Stimulated activated CD8-positive, alpha-beta memory T cell treated with anti-CD3 and anti-CD28 coated beads, Interleukin-7, amount 100 ng/mL, for 1 hour (primary cell): ENCODE measurements at places on chromosomes 11 and 22.

- DNase-seq: no peak
Measured at GRCh38 chr11:115926138-115926537, 421.9 kb upstream of the CADM1 start.

DNA sequence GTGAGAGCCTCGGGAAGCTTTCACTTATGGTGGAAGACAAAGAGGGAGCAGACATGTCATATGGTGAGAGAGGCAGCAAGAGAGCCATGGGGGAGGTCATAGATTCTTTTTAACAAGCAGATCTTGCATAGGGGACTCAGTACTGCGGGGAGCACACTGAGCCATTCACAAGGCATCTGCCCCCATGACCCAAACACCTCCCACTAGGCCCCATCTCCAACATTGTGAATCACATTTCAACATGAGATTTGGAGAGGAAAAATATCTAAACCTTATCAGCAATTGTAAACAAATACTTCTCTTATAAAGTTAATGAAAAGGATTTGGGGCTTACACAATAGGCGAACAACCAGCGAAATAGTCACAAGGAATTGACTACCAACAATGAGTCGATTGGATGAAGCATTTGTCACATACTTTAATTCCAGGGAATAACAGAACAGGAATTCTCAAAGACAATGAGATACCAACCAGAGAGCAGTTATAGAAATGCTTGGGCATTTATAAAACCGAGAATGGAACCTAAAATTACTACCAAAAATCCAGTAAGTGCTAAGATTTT lies 7.3 kb downstream of the DDI1 start:
- no peak for DNase-seq

DNA sequence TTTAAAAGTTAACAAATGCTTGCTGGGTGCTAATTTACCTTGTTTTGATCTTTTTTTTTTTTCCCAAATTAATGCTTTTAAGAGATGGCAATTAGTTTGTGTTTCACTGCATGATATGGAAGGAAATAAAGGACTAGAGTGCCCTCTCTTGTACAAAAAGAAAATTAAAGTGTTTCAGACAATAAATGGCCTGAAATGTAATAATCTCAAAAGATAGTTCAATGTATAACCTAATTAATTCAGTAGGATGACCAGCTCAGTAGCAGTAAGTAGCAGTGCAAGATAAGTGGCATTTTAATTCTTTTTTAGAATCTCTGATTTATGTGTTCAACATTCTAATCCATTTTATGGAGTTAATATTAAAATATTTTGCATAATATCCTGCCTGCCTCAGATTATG lies 39.9 kb upstream of the MYO18B start:
- no peak for DNase-seq

DNA sequence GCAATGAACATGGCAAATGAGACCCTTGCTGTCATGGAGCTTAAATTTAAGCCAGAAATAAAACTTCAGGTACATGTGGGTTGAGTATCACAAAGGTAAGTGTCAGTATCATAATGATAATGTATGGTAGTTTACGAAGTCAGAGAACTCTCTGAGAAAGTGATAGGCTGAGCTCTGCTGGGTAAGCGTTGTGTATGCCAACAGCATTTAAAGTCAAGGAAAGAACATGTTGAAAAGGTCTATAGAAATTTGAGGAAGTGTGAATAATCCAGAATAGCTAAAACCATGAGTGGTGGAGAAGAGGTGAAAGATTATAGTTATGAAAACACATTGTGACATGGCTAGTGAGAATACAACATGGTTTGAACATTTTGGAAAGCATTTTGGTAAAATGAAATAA lies 17.4 kb upstream of the CTSC start:
- DNase-seq: no peak

GRCh38 chr11:43732225-43732624 lies 51.7 kb downstream of the HSD17B12 start:
- DNase-seq: no peak

DNA sequence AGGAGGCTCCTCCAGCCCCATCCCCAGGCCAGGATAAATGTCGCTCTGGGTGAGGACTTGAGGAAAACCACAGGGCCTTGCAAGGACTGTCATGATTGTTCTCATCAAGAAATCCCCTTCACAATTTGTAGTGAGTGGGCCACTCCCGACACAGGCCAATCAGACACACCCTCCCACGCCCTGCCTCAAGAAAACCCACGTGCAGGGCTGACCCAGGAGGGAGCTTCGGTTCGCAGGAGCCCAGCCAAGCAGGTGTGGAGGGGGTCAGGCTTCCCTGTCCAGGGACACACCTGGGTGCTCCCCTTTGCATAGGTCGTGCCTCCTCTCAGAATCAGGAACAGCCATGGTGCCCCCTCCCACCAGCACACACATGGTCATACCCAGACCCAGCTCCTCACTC lies 43.2 kb downstream of the SHANK2 start:
- no peak for DNase-seq

GRCh38 chr22:27419473-27419872 lies 382.1 kb downstream of the MN1 start:
- DNase-seq: no peak

DNA sequence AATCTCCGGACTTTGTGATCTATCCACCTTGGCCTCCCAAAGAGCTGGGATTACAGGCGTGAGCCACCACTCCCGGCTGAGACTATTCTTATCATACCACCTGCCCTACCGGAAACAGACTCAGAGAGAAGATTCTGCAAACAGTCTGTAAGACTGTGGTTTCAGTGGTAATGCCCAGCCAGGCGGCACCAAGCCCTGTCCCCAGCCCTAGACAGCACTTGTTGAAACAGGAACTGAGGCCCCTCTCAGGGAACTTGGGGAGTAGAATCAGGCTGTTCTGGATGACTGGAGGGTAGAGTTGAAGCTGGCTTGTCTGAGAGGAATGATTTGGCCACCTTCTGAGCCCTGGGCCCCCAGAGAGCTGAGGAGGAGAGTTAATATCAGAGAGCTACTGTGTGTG lies 1.3 kb upstream of the INSC start:
- no peak for DNase-seq

DNA sequence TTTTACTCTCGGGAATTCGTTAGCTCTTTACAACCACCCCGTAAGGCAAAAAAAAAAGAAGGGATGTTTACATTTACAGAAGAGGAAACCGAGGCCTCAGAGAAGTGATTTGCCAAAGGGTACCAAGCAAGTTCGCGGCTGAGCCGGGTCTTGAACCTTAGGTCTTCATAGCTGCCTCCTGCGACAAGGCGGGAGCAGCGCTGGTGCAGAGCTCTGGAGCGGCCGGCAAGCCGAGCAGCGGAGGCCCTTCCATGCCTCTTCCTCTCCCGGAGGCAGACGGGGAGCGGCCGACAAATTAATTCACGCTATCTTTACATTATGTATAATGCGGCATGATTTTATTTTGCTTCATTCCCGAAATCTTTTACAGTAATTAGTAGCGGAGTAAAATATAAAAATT lies 536.3 kb downstream of the INSC start:
- no peak for DNase-seq

- no peak for DNase-seq
Measured at GRCh38 chr11:10454878-10455631, at the start of gene AMPD3. Gene AMPD3, plus strand, starts transcription at chr11:10455264. Its CDS starts 6,256 bp downstream, at chr11:10461520.

- DNase-seq: no peak
Measured at GRCh38 chr11:68012843-68013610, 2.9 kb downstream of the ALDH3B1 start.

GRCh38 chr11:74284466-74284865 lies 27.0 kb downstream of the P4HA3 start:
- DNase-seq: no peak

GRCh38 chr22:38415561-38416321 lies 39.3 kb downstream of the KCNJ4 start:
- DNase-seq: no peak

- no peak for DNase-seq
Measured at GRCh38 chr11:121352251-121352891, 59.8 kb downstream of the SC5D start.

DNA sequence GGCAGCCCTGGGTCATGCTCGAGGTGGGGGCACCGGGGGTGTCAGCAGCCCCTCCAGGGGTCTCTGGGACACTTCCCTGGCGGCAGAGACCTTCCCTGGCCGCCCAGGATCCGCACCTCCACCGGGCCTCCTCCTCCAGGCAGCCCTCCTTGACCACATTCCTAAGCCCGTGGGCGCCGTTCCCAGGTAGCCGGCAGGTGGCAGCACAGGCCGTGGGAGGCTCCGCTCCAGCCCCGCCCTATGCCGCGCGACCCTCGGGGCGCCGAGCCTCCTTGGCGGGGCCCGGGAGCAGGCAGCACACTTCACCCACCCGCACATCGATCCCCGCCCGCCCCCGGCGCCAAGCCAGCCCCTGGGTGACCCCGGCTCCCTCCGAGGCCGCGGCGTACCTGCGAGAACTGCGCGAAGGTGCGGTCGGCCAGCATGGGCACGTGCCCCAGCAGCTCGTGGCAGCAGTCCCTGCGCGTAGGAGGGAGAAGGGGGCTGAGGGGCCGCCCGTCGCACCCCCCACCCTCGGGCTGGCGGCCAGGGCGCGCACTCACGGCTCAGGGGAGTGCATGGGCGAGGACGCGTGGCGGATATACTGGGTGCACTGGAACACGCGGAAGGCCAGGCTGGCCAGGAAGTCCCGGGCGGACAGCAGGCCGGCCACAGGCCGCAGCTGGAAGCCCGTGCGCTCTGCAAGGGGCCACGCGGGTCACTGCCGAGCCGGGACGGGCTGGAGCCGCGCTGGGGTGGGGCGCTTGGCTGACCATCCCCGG lies 5.3 kb upstream of the INS start:
- DNase-seq: no peak

GRCh38 chr11:80727315-80727714 lies 1286.5 kb upstream of the TENM4 start:
- no peak for DNase-seq

- no peak for DNase-seq
Measured at GRCh38 chr22:43129426-43130425, 13.5 kb downstream of the MCAT start.

DNA sequence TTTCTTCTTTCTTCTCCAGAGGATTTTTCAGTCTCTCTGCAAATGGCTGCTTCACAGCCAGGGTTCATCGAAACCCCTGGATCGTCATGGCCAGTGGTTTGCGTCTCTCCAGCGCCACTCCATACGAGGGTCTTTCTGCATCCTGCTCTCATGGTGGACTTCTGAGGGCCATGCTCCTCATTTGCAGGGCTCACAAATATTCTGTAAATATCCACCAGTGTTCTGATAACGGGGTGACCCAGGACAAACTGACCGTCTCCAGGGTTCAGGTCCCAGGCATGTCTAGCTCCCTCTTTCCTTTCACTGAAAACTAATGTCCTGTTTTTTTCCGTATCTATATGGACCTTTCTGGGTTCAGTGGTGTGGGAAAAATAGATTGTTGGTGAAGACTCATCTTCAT lies 15.7 kb upstream of the VPREB1 start:
- no peak for DNase-seq

GRCh38 chr11:61728940-61729219 lies 23.6 kb upstream of the MYRF start:
- DNase-seq: no peak

- DNase-seq: no peak
Measured at GRCh38 chr11:66659763-66660162, 17.9 kb downstream of the RBM4B start.

GRCh38 chr11:19378814-19379213 lies 138.1 kb upstream of the E2F8 start:
- no peak for DNase-seq

DNA sequence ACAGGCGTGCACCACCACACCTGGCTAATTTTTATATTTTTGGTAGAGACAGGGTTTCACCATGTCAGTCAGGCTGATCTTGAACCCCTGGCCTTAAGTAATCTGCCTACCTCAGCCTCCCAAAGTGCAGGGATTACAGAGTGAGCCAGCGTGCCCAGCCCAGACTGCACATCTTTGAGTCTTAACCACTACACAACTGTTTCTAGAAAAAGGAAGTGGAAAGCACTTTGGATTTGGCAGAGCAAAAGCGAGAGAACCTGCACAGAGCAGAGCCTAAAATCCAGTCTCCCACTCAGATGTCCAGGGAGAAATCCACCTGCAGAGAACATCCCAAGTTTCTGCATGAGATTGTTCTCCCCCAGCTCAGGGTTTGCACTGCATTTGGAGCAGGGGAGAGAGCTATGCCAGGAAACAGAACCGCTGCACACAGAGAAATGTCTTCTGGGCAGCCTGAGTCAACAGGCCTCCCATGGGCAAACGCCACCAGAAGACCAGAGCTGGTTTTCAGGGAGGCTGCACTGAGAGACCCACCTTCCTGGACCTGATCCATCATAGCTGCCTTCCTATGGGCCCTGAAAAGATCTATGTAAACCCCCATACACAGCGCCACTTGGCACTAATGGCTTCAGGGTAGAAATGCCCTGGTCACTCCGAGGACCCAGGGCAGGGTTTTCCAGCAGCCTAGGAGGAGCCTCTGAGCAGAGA lies 54.0 kb downstream of the RPUSD4 start:
- no peak for DNase-seq

DNA sequence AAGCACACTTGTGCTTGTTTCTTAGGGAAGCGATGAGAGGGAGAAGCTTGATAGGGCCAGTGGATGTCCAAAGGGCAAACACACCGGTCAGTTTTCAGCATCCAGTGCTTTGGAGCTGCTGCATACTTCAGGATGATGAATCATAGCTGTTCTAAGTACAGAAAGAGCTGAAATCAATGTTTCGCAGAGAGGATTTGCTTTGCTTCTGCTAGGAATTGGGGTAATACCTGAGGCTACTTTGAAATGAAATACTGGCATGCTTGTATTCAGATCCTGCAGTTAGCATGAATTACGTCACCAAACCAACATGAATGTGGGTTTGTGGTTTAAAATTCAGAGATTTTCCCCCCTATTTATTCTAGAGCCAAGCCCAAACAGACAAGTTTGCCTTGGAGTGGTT lies 41.7 kb upstream of the SC5D start:
- DNase-seq: no peak

DNA sequence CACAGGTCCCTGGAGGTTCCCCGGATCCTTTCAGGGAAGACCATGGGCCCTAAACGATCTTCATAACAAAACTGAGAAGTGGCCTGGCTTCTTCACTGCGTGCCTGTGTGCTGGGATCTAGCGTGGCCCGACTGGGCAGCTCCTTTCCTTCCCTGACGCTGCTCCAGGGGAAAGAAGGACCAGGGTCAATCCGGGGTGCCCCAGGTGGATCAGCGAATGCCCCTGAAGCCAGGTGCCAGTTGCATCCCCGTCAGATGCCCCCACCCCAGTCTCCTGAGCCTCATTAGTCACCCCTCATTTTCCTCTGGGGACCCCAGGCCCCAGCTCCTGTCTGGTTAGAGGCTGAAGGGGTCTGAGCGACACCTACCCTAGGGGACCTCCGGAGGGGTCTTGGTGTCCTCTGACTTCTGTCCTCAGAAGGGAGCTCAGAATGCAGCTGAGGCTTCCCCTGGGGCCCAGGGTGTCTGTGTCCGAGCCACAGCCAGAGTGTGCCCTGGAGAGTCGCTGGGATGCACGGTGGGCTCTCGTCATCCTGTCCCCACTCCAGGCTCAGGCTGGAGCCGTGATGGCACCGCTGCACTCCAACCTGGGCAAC lies 18.7 kb upstream of the MUC6 start:
- no peak for DNase-seq
